ENCODE measurements at places on chromosomes 11 and 22.
A peak's percentile ranks its signal among the peaks of the same experiment; 100 is the strongest.

GRCh38 chr22:37163575-37164504, 14.1 kb upstream of the IL2RB start:
- no peak for DNase-seq

GRCh38 chr22:25045159-25045558, 92.6 kb downstream of the KIAA1671 start:
- no peak for DNase-seq

DNA sequence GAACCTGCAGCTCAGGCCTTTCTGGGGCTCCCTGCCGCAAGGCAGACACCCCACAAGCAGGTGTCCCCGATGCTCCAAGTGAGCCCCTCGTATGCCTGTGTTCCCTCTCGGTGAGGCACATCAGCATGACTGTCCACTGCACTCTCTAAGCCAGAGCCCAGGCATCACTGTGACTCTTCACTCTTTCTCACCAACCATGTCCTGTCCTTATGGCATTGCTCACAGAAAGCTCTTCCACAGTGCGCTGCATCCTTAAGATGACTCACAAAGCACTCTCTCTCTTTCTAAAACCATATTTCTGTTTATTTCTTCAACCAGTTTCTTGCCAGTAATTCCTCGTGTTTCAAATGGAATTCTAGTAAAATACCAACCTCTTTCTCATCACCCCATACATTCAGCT, 18.1 kb downstream of the GAB4 start:
- DNase-seq = no peak

DNA sequence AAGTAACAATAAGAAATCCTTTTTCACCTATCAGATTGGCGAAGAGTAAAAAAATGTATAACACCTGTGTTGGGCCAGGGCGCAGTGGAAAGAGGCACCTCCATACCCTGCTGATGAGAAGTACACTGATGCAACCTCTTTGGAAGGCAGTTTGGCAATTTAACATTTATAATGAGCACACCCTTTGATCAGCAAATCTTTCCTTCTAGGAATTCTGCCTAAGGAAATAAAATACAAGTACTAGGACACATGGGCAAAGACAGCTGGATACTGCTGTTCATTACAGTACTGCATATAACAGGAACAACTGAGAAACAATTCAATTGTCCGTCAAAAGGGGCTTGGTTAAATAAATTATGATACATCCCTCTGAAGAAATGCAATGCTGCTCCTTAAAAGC, 110.1 kb downstream of the RPL27A start:
- no peak for DNase-seq

GRCh38 chr11:50298182-50298988, 265.7 kb downstream of the OR4C45 start:
- DNase-seq = no peak

DNA sequence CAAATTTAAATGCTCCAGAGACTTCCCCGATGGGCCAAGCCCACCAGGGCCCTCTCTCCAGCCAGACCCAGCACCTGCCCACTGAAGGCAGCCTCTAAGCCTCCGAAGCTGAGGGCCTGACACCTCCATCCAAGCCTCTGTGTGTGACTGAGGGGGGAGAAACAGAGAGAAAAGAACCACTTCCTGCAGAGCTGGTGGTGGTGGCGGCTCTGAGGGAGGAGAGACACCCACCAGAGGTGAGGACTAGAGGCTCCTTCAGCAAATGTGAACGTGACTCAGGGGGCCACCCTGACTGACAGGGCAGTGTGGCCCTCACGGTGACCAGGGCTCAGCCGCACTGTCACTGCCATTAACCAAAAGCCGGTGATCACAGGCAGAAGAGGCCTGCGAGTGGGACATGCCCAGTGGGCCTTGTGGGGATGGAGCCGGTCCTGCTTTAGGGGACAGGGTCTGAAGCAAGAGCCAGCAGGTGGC, 31.0 kb upstream of the CD5 start:
- DNase-seq = no peak

- no peak for DNase-seq
Measured at GRCh38 chr11:33329705-33330329, 72.6 kb downstream of the HIPK3 start.

DNA sequence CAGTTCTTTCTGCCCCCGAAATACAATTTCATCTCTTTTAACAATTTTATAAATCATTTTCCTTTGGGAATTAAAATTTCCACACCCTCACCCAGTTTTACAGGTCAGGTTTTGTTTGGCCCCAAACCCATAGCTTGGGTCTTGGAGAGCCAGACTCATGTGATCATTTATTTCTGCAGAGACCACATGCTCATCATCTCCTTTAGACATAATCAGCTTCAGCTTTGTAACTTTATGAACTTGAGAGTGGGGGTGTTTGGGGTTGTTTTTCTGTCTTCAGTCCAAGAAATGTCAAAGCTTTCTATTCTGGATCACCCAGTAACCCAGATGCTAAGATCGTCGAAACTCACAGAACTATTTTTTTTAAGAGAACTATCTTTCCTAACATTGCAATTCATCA, 70.9 kb downstream of the DBX1 start:
- no peak for DNase-seq

DNA sequence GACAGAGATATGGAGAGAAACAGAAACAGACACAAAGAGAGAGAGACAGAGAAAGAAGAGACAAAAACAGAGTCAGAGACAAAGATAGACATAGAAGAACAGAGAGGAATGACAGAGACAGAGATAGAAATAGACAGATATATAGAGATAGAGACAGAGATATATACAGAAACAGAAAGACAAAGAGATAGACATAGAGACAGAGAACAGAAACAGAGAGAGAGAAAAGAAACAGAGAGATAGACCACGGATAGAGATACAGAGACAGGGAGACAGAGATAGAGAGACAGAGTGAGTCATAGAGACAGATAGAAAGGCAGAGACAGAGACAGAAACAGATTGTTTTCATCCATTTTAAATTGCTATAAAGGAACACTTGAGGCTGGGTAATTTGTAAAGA, 12.3 kb upstream of the MPEG1 start:
- no peak for DNase-seq

DNA sequence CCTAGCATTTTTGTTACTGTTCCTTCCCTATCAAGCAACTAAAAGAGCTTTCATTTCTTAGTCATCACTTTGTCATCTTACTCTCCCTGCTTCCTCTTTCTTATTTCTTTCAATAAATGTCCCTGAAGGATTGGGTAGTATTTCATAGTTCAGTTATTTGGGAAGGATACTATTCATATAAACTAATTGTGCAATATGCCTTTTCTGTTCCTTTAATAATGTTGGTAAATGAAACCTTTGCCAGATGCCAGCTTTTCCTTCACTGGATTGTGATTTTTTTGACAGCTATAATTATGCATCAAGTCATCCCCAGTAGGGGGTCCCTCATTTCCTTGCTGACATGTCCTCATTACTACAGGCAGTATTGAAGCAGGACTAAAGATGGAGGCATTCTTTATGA, 101.7 kb downstream of the ATM start:
- no peak for DNase-seq

- no peak for DNase-seq
Measured at GRCh38 chr22:49663823-49664222, 163.8 kb downstream of the BRD1 start.

DNA sequence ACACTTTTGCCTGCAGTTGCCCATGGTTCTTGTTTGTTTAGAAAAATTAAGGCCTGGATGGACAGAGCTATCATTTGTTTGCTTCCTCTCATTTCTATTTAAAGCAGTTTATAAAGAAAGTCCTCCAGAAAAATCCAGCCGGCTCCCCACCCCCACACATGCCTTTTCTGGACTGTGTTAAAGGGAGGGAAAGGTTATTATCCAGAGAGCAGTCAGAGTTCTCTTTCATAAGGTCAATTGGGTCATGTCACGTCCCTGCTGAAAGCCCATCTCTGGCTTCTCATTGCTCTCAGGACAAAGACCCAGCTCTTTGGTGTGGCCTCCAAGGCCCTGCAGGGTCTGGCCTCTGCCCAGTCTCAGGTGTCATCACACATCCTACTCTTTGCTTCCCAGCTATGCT, 9.8 kb upstream of the GRK3 start:
- no peak for DNase-seq

GRCh38 chr11:34890812-34891211, 25.4 kb downstream of the APIP start:
- peak; percentile 4 for DNase-seq

DNA sequence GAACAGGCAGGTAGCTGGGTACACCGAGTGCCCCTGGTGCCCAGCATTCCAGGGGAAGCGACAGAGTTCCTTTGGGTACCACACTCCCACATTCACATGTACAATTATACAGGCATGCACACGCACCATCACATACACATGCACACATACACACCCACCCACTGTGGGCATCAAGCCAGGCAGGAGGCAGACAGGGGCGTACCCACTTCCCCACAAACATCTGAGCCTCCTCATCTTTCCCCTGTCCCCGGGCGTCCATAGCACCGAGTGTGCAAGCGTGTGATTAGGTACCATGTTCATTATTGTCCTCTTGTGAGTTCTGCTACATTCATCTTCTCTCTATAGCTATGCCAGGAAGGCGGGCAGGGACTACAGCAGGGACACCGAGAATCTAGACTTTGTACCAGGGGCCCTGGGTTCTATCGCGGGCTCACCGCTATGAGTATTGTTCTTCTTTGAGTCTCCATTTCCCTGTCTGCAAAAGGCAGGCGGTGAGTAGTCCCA, 2.1 kb upstream of the CARD10 start:
- no peak for DNase-seq

GRCh38 chr11:133928628-133929059, 28.1 kb downstream of the IGSF9B start:
- DNase-seq = no peak

Data from T-helper 1 cell (primary cell).